ENCODE measurements at places on chromosomes 12 and 14.

GRCh38 chr14:61475316-61475715 is 153.9 kb downstream of the PRKCH start:
- DNase-seq: no peak

DNA sequence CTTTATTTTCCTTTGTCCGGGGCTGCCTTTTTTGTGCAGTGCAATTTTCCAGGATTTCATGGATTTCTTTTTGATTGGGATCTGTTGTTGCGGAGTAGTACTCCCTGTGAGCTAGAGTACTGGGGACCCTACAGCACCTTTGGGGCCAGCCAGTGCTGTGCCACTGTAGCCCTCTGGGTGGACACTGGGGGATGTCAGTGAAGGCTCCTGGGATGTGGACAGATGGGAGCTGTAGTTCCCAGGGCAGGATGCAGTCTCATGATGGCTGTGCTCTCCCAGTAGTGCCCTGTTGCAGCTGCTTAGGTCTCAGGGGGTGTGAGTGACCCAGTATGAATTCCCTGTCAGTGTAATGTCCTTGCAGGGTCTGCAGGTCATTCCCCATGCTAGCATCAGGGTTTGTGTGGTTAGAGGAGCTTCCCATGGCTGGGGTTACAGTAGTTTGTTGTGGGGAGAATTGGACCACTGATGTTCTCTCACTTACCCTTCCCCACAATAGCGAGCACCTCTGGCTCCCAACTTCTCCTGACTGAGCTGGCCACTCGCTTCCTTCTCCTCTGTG is 72.2 kb downstream of the BRMS1L start:
- no peak for DNase-seq

DNA sequence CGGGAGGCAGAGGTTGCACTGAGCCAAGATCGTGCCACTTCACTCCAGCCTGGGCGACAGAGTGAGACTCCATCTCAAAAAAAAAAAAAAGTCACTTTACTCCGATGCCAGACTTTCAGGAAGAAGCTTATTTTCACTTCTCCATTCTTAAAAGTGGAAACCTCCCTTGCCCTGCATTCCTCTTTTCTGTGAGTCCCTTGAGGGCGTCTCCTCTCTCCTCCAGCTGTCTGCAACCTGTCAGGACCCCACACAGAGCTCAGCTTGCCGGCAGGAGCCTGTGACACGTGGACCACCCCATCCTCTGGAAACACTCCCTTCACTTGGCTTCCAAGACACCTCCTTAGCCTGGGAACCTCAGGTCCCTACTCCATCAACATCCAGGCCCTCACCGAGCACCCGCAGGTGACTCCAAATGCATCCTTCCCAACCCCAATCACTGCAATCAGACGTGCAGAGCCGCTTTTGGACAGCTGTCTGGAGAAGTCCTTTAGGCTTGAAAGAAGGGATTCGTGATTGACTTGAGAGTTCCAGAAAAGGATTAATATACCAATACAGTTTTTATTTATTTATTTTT is 34.3 kb downstream of the SLC15A4 start:
- no peak for DNase-seq

DNA sequence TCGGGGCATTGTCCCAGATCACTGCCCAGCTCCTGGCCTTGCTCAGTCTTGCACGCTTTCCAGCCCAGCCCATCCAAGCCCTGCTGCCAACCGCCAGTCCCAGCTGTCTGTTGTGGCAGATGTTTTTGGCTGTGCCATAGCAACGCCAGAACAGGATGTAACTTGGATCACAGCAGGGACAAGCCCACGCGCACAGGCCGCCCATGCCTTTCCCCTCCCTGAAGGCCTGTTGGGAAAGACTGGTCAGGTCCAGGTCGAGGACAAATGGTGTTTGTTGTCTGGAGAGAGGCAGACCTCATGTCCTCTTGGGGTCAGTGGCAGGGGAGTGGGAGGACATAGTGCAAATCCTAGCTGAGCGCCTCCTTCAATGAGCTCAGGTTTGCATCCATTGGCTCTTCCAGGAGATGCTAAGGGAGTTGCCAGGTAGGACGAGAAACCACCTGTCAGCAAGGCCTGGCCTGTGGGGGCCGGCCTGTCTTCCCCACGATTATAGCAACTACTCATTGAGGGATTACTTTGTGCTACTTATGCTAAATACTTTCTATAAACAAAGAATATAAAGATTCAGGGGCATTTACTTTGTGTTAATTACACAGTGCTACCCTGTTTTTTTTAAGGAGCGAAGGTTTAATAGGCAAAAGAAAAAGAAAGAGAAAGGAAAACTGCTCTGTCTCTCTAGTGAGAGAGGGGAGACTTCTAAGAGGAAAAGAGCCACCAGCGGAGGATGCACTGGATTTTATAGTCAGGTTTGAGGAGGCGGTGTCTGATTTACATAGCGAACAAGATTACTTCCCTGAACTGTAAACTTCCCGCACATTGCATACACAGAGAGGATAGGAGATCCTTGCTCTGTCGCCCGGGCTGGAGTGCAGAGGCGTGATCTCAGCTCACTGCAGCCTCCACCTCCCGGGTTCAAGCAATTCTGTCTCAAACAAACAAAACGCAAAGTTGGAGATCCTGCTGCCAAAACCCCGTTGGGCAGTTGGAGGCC is 42.8 kb upstream of the CORO1C start:
- DNase-seq: no peak

DNA sequence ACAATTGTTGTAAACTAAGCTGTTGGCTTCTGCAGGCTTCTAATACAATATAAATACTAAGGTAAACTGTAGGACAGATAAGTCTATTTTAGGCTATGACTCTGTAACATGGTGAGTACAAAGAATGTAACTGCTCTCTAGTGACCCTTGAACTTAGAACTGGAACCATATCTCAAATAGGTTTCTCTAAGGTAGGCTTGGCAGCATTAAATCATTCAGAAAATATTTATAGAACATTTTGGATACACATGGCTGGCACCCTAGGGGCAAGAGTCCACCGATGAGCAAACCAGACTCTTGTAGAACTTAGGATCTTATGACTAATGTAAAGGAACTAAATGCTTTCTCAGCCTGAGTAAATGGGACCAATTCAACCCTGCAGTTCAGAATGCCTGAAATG is 19.4 kb upstream of the SLC25A3 start:
- no peak for DNase-seq

DNA sequence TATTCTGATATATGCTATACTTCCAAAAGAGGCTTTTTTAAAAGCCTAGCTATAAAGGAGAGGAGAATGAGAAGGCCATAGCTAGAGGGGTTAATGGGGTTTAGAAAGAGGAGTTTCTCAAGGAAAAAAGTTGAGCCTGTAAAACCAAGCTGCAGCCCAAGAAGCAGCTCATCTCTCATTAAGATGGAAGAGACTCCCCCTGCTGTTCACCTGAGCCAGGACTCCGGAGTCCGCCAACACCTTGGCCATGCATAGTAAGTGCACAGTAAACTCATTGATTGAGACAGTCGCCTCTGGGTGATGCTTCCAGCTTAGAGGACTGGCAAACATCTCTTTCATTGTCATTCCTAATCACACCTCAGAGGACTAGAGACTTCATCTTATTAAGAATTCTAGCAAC is 46.2 kb downstream of the ANO2 start:
- DNase-seq: no peak

GRCh38 chr12:69623970-69624369 is 13.3 kb upstream of the LRRC10 start:
- no peak for DNase-seq

GRCh38 chr14:76218662-76219061 is 66.9 kb downstream of the GPATCH2L start:
- DNase-seq: no peak
